ENCODE measurements at places on chromosomes 11 and 22.
A peak's percentile ranks its signal among the peaks of the same experiment; 100 is the strongest.

DNA sequence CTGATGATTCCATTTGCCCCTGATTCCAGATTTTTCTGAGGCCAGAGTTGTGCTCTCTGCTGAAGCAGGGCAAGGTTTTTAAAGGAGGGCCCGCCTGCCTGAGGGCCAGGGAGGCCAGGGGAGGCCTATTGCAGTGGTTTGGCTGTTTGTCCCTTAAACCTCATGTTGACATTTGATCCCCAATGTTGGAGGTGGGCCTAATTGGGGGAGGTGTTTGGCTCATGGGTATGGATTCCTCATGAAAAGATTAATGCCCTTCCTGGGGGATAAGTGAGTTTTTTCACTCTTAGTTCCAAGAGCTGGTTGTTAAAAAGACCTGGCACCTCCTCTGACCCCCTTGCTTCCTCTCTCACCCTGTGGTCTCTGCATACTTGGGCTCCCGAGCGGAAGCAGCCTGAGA lies 9.2 kb downstream of the GAL3ST3 start:
- no peak for DNase-seq

GRCh38 chr11:90438069-90438468 lies 215.2 kb upstream of the CHORDC1 start:
- DNase-seq: no peak

DNA sequence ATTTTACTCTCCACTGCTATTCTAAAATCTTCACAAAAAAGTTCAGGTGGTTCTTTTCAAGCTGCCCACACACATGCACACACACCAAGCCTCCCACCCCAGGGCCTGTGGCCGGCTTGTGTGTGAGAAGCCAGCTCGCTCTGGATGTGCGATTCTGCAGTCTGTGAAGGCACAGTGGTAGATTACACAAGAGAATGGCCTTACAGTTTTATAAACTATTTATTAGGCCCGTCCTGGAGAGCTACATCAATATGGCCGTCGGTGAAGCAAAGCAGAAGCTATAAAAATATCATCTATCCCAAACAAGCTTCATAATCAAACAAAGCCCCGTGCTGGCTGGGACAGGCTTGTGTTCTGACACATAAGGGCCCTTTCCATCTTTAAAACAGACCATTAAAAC lies 240.5 kb downstream of the OPCML start:
- no peak for DNase-seq

- no peak for DNase-seq
These were observed 249.0 kb downstream of the CADM1 start for GRCh38 chr11:115255006-115255762.

- DNase-seq: no peak
These were observed 20.1 kb upstream of the SPTBN2 start for GRCh38 chr11:66749091-66749490.

DNA sequence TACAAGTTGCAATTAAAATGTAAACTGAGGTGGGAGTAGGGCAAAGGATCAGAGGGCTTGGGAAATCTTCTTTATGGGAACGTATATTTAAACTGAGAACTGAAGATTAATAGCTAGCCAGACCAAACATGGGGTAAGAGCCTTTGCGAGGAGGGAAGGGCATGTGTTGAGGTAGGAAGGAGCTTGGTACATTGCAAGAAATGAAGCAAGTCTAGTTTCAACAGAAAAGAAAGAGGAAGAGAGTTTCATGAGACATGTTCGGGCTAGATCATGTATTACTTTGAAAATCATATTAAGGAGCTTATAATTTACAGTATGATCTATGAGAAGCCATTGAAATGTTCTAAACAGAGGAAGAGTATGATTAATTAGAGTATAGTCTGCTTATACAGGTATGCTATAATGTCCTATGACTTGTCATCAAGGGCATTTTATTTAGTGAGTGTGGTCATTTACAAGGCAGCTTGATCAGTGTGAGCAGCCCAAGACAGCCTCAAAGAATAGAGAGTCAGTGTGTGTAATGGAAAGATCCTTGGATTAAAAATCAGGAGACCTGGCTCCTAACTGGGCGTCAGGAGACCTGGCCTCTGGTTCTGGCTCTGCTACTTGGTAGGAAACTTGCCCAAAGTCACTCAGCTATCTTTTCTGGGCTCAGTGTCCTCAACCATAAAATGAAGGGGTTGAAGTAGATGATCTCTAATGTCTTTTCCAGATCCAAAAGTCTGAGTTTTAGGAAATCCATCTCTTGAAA lies 10.9 kb downstream of the GAS2 start:
- DNase-seq: no peak

- no peak for DNase-seq
These were observed 2.4 kb downstream of the C22orf15 start for GRCh38 chr22:23764899-23765881.

GRCh38 chr22:28243539-28243938 lies 324.5 kb upstream of the PITPNB start:
- no peak for DNase-seq

DNA sequence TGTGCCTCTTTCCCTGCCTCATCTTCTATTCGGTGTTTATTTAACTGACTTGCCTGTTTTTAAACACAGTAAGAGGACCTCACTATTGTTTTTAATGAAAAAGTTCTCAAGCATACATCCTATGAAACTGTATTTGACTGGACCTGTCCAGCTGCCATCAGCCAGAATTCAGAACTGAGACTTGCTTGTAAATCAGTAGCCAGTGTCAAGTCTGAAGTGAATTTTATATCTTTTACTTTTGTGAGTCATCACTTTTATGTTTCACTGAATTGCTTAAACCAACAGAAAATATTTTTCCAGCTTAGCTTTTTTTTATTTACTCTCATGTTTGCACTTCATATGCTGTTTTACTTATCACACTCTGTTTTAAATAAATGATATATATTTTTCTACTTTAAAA lies 88.3 kb downstream of the LUZP2 start:
- DNase-seq: no peak

GRCh38 chr11:123357353-123357989 lies 72.6 kb upstream of the GRAMD1B start:
- no peak for DNase-seq

DNA sequence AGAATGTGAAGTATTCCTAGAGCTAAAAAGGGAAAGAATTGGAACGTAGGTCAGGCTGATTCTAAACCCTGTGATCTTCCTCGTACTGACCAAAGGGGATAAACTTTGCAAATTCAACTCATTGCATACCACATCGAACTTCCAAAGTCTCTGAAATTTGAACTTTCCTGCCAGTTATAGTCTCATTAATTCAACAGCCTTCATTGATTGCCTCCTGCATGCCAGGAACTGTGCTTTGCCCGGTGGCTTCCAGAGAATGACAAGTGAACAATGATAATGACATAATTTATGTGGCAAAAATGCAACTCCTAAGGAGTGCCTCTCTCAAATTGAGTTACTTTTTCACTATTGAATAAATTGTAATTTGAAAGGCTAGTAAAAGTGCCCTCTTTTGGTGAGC lies 107.7 kb upstream of the LDLRAD3 start:
- no peak for DNase-seq

- no peak for DNase-seq
These were observed 100.8 kb downstream of the PRMT3 start for GRCh38 chr11:20488352-20488751.

DNA sequence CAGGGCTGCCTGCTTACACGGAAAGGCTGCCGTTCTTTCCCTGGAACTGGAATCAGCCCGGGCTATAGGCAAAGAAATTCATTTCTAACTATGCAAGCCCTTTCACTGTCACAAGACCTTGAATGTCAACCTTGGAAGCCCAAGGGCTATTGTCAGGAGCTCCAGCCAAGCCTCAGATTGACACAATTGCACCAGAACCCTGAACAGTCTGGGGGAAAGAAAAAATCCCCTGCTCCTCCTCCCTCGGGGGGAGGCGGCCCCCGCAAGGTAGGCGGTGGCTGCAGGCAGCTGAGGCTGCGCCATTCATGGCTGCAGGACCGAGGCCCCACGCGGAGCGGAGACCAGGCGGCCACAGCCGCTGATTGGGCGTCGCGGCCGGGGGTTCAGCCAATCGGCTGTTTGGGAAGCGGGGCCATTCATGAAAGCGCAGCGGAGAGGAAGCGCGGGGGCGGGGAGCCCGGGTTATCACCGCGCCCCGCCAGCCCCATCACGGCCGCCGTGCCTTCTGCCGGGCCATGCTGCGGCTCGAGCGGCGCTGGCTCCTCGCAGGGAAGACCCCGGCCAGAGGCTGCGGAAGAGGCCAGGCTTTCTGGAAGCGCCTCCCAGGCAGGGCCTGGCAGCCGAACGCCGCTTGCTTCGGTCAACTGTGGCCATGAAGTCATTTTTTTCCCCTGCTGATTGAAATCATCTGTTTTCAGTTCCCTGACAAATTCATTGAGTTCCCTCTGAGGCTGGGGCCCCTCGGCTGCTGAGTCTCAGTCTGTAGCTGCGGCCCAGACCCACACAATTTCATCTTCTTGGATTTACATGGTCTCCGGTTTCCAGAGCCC lies 38.1 kb upstream of the LINC01488 start:
- DNase-seq: peak; percentile 76

GRCh38 chr11:46381048-46381818 lies at the start of gene MDK:
Gene MDK, plus strand, starts transcription at chr11:46381669. Its CDS starts 389 bp downstream, at chr11:46382058.
- no peak for DNase-seq

DNA sequence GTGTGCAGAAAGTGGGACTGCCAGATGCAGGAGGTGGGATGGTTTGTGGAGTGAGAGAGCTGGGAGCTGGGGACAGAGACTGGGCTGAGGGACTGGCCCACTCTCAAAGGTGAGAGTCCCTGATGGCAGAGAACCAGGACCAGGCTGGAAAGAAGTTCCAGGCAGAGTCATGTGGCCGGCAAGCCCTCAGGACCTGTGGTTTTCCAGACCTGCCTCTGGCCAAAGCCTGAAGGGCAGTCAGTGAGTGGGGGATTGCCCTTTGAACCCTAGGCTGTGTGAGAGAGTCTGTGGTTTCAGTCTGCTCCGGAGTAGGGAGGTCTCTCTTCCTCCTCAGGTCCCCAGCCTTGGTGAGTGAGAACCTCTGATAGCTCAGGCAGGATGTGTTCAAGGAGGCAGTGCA lies 17.0 kb downstream of the KCNC1 start:
- DNase-seq: no peak

DNA sequence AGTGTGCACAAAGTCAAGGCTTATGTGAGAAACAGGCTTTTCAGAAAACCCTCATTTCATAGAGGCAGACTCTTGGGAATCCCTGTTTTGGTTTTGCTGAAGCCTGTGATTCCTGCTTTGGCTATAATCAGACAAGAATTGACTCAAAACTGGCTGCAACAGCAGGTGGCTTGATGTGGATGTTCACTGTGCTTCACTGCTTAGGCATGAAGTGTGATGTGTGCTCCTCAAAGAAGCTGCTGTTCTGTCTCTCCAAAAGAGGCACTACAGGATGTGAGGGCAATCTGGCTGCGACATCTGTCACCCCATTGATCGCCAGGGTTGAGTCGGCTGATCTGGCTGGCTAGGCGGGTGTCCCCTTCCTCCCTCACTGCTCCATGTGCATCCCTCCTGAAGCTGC lies 103.5 kb downstream of the C11orf58 start:
- no peak for DNase-seq

- DNase-seq: no peak
These were observed 58.7 kb downstream of the APIP start for GRCh38 chr11:34857463-34857862.

- DNase-seq: no peak
These were observed 185.3 kb upstream of the C11orf87 start for GRCh38 chr11:109236696-109237095.

DNA sequence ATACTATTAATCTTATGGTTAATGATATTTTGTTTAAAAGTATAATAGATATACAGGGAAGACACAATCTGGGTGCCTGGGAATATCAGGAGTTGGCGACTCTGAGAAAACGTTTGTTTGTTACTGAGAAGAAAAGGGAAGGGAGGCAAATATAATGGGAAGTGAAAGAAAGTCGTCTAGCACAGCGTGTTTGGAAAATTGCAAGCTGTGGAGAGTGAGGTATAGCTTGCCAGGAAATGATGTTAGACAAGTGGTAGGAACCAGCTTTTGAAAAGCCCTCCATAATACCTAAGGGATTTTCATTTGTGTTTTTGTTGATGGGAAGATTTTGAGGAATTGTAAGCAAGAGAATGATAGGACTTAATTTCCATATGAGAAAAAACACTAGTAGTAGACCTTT lies 322.2 kb downstream of the LUZP2 start:
- no peak for DNase-seq

GRCh38 chr11:104199053-104199452 lies 35.1 kb upstream of the PDGFD start:
- DNase-seq: no peak

DNA sequence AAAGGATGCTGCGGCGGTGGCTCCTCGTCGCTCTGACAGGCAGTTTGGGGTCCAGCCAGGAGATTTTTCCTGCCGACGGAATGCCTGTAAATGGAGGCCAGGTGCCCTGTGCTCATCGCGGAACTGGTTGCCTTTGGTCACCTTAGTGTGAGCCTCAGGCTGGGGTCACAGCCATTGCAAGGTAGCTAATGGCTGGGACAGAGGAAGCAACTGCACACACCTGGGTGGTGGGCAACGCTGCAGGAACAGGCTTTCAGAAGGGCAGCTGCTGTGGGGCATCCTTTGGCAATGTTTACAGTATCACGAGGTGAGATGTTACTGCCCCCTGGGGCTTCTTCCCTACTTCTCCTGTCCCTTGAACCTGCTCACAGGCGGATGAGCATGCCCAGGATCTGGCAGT lies 205.5 kb downstream of the GRIK4 start:
- DNase-seq: no peak

DNA sequence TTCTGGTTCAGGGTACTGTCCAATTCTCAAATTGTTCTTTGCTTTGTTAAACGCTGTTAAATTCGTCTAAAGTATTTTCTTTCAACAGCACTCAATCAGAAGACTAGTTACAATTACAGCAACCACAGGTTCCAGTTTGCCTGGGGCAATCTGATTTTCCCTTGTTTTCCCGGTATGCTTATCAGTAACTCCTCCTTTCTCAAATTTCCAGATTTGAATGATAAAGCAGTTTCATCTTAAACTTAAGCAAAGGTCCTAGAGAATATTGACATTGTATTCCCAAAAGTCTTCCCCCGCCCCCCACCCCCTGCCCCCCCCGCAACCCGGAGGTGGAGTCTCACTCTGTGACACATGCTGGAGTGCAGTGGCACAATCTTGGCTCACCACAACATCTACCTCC lies 10.5 kb upstream of the USP28 start:
- DNase-seq: no peak

DNA sequence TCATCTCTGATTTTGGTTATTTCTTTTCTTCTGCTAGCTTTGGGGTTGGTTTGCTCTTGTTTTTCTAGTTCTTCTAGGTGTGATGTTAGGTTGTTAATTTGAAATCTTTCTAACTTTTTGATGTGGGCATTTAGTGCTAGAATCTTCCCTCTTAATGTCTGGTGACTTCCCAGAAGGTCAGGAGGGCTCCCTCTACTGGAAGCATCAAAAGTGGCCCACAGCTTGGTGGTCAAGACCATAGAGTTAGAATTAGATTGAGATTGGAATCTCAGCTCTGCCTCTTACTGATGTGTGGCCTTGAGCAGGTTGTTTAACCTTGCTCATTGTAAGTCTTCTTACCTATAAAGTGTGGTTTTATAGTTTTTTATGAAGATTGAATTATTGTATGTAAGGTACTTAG lies 99.3 kb downstream of the FDX1 start:
- DNase-seq: no peak

DNA sequence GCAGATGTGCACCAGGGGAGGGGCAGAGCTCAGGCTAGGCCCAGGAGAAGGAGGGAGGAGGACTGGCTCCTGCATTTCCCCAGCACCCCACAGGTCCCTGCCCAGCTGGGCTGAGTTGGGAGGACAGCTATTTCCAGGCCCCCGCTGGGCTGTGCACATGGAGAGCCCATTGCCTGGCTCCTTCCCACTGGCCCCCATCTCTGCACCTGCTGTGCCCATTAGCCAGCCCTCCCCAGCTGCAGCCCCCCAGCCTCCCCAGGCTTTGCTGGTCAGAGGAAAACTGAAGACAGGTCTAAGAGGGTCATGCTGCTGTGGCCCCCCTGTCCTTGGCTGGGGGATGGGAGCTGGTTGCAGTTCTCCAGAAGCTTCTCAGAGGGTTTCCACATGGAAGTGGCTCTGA lies 81.8 kb upstream of the SHANK2 start:
- DNase-seq: no peak

Data from stimulated activated CD4-positive, alpha-beta T cell treated with anti-CD3 and anti-CD28 coated beads, Interleukin-4, amount 100 ng/mL, for 4 hours (primary cell).